ENCODE measurements at places on chromosomes 5 and 9.
A peak's percentile ranks its signal among the peaks of the same experiment; 100 is the strongest.

GRCh38 chr9:123537809-123538208, 181.8 kb downstream of the CRB2 start:
- peak; percentile 46 for DNase-seq

DNA sequence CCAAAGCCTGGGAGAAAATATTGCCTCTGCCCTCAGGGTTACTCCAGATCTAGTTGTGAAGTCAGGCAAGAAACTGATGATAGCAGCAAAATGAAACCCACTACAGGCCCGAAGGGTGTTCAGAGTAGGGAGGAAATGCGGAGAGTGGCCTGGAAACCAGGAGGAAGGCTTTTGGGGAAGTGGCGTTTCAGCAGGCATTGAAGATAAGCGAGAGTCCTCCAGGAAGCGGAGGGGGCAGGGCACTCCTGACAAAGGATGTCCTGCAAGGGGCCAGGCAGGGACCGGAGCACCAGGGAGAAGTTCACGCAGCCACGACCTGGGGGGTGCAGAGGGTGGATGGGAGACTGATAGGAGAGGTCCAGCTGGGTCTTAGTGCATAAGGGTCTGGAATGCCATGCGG, 7.8 kb upstream of the FOXI1 start:
- DNase-seq: peak; percentile 59

- DNase-seq: peak; percentile 77
Observed at GRCh38 chr9:110908894-110909293, 129.4 kb downstream of the LPAR1 start.

DNA sequence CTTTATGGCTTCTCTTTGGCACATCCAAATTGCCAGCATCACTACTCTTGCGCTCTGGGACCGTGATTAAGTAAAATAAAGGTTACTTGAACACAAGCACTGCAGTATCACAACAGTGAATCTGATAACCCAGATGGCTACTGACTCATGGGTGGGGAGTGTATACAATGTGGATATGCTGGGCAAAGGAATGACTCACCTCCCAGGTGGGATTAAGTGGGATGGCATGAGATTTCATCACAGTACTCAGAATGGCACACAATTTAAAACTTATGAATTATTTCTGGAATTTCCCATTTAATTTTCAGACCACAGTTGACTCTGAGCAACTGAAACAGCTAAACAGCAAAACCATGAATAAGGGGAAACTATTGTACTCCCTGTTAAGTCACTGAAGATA, 4.3 kb downstream of the GFM2 start:
- DNase-seq: no peak

- DNase-seq: no peak
Observed at GRCh38 chr5:64166201-64166959, 737 bp downstream of the RNF180 start.

GRCh38 chr9:131464354-131465000, 38.2 kb upstream of the POMT1 start:
- DNase-seq: peak; percentile 84

DNA sequence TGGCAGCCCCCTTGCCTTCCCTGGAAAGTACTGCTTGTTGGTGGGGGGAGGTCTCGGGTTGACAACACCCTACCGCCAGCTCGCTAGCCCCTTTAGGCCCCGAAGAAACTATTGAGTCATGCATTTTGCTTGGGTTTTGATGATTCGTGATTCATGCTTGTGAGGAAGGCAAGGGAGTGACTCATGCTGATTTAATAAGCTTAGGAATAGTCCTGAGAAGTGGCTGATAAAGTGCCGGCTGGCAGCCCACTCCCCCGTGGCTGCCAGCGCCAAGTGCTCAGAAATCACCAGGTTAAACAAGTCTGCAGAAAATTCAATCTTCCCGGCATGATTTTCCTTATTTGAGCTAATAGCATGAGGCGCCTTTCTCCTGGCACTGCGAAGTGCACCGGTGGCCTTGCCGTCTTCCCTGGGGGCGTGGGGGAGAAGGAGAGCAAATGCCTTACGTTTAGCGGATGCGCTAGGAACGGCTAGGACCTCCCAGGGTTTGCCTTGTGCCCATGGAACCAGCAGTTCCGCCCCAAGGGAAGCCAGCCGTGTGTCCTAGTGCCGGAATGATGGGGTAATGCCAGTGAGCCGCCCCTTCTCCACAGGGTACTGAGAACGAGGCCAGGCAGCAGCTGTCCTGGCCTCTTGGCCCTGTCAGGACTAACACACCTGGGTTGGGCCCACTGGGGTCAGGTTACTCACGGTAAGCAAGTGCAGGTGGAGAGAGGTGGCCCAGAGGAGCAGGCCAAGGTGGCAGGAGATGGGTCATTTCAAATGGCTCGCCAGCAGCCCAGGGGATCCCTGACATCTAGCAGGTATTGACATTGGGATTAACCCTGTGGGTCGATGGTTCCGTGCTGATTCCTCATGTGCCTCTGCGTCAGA, 151.9 kb downstream of the MACROH2A1 start:
- DNase-seq: peak; percentile 43

All from MV-4-11 (cell line).